Globus pallidus (tissue), 1 donor: ENCODE measurements at places on chromosomes 11 and 22.

GRCh38 chr11:69909561-69910518, 90.6 kb upstream of the FGF3 start:
- no peak for DNase-seq

- DNase-seq: no peak
These were observed 201.4 kb downstream of the GRIA4 start for GRCh38 chr11:105811242-105811641.

DNA sequence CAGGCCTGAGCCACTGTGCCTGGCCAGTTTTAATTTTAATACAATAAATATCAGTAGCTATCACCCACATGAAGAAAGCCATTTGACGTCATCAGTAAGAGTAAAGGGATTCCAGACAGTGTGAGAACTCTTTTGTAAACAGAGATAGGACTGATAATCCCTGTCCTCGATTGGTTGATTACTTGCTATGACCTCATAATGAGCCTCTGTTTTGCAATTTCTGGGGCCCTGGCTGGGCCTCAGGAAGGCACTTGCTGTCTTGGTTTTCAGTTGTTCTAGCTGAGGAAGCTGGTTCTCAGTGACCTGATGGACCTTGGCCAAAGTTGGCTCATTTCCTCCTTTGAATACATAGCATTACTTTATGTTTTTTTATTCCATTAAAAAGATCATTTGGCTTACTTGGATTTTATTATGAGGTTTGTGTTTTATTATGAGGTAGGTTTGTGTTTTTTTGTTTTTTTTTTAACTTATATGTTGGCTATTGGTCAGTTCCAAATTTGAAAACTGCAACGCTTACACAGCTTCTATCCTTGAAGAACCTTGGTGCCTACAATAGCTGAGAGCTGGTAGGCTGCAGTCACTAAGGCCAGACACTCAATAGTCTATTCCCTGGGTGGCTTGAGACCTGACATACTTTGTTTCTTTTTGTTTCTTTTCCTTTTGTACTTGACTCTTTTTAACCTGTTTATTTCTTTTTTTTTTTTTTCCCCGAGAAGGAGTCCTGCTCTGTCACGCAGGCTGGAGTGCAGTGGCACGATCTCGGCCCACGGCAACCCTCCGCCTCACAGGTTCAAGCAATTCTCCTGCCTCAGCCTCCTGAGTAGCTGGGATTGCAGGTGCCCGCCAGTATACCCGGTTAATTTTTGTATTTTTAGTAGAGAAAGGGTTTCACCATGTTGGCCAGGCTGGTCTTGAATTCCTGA, 20.0 kb downstream of the MARK2 start:
- DNase-seq: no peak

DNA sequence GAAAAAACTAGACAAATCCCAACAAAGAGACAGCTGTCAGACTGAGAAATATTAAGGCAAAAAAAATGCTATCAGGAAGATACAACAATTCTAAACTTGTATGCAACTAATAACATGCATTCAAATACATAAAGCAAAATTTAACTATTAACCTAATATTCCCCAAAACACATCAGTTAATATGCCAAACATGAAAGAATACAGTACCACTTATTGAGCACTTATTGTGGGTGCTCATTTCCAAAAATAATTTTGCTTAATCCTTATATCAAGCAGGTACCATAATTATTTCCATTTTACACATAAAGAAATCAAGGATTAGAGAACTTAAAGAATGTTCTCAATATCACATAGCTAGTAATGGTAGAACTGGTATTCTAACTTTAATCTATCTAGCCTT, 67.7 kb upstream of the HMGXB4 start:
- DNase-seq: no peak
